ENCODE measurements at places on chromosomes 11 and 22. TPM values are rescaled to one million over a fixed set of nuclear protein-coding genes. Genes with fewer than 3 reads are reported as not detected.
A peak's percentile ranks its signal among the peaks of the same experiment; 100 is the strongest.

The HBD gene
- not detected for total RNA-seq

The GRK3 gene
- 2.9 TPM for total RNA-seq

The SNX15 gene
- total RNA-seq, result 24.5 TPM

GRCh38 chr11:76808171-76808570 is 25.0 kb downstream of the TSKU start:
- no peak for DNase-seq

DNA sequence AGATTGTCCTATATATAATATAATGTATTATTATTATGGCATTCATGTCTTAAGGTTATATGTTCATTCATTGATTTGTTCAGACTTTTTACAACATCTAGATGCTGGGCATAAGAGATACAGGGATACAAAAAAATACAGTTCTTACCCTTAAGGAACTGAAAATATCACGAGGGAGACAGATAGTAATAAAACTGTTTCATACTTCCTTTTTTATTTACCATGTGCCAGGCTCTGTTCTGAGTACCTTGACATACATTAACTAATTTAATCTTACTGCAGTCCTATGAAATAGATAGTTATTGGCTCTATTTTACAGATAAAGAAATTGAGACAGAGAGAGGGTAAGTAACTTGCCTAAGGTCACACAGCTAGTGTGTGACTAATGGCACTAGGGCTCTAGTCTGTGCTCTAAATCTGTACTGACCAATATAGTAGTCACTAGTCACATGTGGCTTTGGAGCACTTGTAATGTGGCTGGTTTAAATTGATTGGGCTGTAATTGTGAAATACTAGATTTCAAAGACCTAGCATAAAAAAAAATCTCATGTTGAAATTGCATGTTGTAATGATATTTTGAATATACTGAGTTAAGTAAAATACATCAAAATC is 21.3 kb downstream of the TRIM44 start:
- DNase-seq, result no peak

GRCh38 chr22:50621948-50622722 is 5.8 kb downstream of the ARSA start:
- peak; percentile 26 for DNase-seq

- DNase-seq, result no peak
These were observed 84.9 kb upstream of the NARS2 start for GRCh38 chr11:78659326-78660270.

DNA sequence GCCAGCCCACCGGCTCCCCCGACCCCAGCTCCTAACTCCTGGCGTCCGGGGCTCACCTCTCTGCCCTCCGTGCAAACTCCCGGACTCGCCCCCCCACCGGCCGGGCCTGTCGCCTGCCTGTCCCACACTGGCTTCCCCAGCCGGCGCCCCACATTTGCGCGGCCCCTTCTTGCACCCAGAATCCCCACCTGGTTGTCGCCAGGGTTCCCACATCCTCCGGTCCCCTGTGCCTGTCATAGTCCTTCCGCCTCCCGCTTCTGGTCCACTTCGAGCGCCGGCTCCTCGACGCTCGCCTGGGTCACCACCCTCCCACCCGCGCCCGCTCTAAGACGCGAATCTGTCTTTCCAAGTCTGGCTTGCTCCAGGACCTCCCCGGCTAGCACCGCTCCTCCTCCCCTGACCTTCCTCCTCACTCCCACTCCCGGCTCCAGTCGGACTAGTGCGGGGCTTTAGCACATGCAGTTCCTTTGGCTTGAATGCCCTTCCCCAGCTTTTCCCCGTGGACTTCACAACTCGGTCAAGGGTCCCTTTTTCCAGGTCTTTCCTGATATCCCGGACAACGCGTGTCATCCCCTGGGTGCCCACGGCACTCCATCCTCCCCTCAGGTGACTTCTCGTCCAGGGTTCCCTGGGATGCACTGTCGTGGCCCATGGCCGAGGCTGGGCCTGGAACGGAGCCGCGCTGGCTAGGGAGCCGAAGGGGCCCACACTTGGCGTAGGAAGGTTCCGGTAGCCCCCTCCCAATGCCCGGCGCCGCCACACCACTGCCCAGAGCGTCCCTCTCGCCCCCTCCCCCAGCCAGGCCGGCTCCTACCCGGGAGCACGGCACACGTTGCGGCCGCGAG is 635 bp downstream of the SCARF2 start:
- DNase-seq, result no peak

DNA sequence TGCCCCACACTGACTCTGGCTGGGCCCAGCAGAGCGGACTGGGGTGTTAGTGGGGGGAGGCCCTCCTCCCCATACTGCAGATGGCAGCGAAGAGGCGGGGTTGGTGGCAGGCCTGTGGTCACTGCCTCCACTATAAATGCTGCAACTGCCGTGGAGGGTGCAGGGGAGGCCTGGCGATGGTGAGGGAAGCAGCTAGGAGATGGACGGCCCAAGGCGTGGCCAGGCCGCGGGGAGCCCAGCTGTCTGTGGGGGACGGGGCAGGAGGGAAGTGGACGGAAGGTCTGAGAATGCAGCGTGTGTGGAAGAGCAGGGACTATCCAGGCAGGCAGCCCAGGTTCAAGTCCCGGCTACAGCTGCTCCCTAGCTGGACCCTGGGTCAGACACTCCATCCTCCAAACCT is 18.3 kb downstream of the DNAL4 start:
- DNase-seq, result no peak

Measured in CD4-positive, alpha-beta memory T cell (primary cell).